NCI-H1417 (cell line): ENCODE measurements at places on chromosomes 2 and 18.

DNA sequence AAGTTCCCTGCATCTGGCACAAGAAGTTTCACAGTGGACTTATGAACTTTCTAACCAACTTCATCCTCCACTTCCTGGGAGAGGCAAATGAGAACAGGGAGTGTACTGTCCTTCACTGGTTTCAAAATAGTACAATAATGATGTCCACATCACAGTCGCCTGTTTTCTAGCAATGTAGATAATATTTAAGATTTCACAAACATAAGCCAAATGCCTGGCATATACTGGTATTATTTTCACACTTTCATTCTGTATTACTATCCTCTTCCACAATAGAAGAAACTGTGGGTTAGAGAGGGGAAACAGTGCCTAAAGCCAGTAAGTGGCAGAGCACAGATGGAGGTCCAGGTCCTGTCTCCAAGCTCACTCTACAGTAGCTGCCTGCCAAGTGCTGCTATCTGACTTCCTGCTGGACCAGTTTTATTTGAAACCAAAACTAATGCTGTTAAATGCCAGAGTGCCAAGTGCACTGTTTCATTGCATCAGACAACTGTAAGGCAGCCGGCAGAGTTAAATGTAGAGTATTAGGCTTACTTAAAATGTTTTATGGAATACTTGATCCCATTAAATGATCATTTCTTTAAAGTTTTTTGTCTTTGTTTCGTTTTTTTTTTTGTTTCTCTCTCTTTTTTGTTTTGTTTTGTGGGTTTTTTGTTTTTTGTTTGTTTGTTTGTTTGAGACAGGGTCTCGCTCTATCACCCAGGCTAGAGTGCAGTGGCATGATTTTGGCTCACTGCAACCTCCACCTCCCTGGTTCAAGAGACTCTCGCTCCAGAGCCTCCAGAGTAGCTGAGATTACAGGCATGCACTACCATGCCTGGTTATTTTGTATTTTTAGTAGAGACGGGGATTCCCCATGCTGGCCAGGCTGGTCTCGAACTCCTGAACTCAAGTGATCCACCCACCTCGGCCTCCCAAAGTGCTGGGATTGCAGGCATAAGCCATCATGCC is 15.1 kb downstream of the COBLL1 start:
- peak; percentile 0 for DNase-seq

DNA sequence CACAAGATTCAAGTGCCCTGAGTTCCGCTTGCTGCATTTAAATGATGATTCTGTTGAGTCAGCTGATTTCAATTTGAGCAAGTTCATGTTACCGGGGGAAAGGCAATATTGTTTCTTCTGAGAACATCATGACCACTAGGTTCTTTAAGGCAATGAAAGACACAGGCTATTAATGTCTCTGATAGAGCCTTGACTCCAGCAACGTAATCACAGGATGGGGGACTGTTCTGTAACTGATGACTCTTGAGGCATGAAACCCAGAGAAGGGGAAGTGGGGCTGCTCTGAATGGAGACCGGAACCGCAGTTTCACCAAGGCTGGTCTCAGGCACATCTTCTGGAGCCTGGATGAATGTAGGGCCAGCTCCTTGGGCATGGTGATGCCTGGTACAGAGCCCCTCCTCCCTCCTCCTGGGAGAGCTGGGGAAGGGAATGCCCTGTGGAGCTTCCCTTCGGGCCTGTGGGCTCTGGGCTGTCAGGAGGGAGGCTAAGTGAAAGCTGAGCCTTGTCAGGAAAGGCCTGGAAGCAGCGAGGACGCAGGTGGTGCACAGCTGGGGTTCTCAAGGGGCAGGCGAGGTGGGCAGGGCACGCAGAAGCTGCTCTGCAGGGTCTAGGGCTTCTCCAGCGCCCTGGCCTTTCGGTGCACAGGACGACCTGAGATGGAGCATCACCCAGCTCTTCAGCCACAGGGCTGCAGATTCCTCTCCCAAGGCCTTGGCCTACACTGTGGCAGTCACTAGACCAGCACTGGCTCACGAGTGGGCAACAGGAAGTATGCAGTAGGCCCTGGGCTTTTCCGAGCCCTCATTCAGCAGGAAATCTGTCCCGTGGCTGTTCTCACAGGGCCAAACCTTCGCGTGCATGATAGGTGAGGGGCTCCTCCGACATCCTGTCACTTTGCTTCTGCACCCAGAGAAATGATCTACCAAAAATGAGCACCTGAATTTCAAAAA is 36.6 kb upstream of the PRLH start:
- DNase-seq: no peak

DNA sequence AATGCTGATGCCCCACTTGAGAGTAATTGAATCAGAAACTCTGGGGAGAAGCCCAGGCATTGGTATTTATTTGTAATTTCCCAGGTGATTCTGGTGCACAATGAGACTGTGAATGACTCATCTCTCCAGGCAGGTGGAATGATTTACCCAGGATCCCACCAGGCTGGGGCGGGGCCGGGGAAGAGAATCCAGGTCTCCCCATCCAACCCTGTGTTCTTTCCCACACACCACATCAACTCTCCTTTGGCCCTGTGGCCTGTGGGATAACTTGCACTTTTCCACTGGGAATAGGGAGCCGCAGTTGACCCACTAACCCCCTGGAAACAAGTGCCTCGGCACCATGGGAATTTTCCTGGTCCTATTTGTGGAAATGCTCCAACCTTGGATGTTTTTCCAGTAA is 409.8 kb downstream of the ZNF521 start:
- no peak for DNase-seq

- DNase-seq: peak; percentile 14
Measured at GRCh38 chr18:22846088-22846683, 86.9 kb upstream of the RBBP8 start.

- no peak for DNase-seq
Measured at GRCh38 chr2:178895872-178896271, 88.6 kb upstream of the TTN start.

DNA sequence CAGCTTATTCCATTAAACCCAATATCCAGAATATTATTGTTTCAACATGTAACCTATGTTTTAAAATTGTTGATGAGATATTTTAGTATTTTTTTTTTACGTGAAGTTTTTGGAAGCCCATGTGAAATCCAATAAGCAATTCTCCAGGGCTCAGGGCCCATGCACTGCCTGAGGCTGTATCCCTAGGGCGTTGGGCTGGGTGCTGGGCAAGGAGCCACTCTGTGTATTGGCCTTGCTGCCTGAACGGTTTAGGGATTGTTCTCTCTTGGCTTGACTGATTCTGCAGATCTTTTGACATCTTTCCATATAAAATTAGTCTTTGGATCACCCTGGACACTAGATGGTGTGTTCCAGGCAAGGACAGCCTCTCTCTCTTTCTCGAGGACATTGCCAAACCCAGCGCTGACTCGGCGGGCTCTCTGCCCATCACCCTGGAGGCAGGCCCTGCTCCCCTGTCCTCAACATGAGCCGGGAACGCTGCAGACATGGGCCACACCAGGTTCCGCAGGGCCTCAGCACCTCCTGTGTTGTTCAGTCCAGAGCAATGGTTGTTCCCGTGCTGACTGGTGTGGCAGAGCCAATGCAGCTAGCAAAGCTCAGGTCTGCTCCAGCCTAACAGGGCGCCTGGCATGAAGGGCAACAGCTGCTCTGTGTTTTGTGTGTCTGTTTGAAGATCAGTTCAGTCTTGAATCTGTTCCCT is 163.0 kb downstream of the SEPTIN10 start:
- no peak for DNase-seq

DNA sequence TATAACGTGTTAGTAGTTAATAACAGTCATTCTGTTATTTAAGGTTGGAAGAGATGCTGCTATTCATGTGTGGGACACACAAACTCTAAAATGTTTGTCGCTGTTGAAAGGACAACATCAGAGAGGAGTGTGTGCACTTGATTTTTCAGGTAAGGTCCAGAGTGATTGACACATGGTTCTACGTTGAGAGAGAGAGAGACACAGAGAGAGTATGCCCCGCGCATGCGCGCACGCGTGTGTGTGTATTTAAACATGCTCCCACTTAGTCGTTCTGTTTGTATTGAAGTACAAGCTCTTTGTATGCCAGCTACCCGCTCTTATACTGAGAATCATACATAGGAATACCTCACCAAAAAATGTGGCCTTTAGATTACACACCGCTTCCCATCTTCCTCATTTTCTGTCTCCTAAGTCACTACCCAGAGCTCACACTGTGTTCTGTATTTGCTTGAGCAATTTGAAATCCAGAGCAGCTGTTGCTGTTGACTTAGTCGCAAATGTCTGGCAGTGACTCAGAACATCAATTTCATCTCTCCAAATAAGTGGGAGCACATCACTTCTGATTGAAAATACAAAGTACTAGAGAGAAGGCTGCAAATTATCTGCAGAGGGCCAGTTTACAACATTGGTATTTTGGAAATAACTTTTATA is 148.1 kb downstream of the EML6 start:
- DNase-seq: peak; percentile 99

DNA sequence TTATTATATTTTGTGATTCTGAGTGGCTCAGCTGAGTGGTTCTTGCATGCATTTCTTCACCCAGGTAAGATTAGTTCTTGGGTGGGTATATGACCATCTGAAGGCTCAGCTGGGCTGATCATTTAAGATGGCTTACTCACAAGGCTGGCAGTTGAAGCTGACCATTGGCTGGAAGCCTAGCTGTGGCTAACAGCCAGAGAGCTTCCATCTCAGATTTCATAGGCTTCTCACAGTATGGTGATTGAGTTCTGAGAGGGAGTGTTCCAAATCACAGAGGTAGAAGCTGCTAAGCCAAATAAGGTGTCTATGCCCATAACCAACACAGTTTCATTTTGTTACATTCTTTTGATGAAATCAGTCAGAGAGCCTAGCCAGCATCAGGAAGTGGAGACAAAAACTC is 117.4 kb upstream of the RPRM start:
- no peak for DNase-seq

GRCh38 chr2:95058466-95058988 is 33.0 kb downstream of the MAL start:
- no peak for DNase-seq

DNA sequence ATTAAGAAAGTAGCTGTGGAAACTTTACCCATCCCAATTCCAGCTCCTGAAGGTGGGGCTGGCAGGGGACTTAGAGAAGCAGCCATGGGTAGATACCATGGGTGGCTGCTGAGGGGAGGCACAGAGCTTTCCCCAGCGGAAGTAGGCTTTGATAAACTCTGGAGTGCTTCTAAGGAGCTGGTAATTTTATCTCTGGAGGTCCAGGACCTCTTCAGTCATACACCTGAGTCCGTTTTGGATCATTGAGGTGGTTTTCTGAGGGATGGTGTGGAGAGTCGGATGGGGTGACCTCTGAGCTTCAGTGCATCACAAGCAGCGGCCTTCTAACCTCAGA is 36.7 kb upstream of the BMP10 start:
- no peak for DNase-seq
